ENCODE measurements at places on chromosomes 16 and 17. TPM values are rescaled to one million over a fixed set of nuclear protein-coding genes. Genes with fewer than 3 reads are reported as not detected.

- DNase-seq, result no peak
These were observed 30.5 kb downstream of the CACNG4 start for GRCh38 chr17:66994930-66995535.

DNA sequence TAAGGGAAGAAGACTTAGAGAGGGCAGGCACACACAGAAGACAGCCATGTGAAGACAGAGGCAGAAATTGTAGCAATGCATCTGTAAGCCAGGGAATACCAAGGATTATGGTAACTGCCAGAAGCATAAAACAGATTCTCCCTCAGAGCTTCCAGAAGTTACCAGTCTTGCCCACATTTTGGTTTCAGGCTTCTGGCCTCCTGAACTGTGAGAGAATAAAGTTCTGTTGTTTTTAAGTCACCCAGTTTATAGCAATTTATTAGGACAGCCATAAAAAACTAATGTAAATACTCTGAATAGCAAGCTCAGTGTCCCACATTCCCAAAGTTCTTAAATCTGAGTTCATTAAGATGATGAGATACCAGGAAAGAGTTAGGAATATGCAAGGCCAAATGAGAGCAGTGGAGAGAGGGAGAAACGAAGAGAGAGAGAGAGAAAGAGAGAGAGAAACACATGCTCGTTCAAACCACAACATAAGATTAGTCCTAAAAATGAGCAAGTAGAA lies 123.4 kb downstream of the HS3ST3A1 start:
- DNase-seq, result no peak

- no peak for DNase-seq
These were observed 36.1 kb upstream of the MRC2 start for GRCh38 chr17:62591333-62591732.

DNA sequence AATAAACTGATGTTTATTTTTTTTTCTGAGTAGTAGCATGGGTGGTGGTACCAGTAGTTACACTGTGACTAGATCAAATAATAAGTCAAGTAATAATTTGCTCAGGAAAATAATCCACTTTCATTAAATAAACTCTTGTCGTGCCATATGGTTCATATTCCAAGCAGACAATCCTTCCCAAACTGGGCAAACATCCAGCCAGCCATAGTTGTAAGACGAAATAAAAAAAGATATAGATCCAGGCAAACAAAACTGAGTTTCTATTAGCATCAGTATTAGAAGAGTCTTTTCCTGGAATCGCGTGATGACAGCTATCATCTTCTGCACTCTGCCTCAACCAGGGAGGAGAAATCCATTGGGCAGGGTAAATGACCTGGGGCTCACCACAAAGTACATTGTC lies 508.4 kb upstream of the GOT2 start:
- DNase-seq, result no peak

GRCh38 chr17:69528035-69528434 lies 113.5 kb downstream of the MAP2K6 start:
- DNase-seq, result no peak

DNA sequence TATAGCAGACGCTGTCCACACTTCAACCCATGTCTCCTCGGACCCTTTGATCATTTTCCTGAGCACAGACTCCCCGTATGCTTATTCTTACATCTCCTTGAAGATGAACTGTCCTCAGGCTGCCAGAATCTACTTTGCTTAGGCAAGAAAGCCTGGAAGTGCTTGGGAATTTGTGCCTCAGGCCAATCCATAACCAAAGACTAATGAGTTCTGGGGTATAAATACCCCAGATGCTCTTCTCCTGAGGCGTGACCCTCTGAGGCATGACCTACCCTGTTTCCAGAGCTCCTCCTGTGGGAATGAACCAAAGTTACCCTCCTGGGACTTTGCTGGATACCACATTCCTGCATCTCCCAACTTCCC lies 10.1 kb upstream of the TEKT3 start:
- no peak for DNase-seq

GRCh38 chr16:89475144-89475543 lies 15.2 kb downstream of the ANKRD11 start:
- no peak for DNase-seq

DNA sequence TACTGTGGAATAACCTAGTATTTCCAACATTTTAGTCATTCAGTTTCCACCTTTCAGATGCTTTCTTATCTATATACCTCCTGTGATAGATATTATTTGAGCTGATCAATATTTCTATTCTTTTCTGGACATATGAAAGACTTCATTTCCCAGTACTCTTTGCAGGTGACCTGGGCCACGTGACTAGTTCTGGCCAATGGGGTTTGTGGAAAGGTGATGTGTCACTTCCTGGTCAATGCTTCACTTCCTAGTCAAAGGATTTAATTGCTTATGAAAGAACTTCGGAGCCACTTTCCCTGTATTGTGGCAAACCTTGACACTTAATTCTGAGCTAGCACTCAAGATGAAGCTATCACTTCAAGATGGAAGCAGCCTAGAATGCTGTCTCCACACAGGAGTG lies 248.9 kb upstream of the FOXF1 start:
- DNase-seq, result no peak

GRCh38 chr16:54627616-54628015 lies 303.0 kb upstream of the IRX5 start:
- DNase-seq, result no peak

DNA sequence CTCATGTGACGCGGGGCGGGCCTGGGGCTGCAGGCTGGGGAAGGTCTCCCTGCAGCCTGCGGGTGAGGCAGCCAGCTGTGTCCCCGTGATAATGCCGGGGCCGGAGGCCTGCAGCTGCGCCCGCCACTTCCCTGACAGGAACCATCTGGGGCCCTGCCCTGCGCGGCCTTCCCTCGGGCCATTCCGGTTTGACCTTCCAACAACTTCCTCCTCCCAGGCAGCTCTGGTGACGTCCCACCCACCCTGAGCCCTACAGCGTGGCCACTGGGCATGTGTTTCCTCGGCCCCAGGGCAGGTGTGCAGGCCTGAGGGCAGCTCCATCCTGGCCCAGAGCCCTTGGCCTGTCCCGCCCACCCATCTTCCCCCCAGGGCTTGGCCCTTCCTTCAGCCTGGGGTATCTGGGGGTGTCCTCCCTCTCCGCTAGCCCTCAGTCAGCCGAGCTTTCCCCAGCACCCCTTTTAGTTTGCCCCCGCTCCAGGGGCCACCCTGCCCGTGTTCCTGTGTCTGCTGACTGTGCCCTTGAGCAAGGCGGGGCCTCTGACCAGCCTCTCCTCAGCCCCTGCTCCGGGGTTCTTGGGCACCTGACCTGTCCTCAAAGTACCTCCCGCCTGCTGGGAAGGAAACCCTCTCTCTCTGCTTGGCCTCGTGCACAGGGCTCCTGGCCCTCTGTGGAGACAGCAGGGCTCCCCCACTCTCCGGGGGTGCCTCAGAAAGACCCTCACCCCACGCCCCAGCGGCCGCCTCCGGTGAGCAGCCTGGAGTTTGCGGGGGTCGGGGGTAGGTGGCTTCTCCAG lies at the start of gene CBFA2T3:
TSS of gene CBFA2T3 (minus strand) at position 190 of the 794 bp plus-strand sequence. CDS start 400 bp downstream, outside the sequence.
- peak; percentile 30 for DNase-seq

DNA sequence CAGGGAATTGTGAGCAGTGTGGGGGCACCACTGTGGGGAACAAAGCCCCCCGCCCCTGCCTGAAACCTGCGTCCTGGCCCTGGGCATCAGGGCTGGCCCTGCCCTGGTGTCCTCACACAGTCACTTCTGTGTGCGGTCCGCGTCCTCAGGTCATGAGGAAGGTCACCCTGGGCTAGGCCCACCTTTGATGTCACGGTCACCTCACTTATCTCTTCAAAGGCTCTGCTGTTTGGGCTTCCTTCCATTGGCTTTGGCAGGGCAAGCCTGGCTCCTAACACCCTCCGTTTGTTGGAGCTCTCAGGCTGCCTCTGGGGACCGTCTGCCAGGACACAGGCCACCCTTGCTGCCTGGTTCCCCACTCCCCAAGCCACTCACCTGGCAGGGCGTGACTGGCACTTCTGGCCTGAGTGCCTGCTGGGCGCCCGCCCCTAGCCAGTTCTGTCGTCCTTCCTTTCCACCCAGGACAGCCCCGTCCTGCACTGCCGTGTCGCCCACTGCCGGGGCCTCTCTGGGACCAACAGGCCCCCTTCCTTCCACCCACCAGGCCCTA lies 8.8 kb downstream of the CENPX start:
- no peak for DNase-seq

The TEX19 gene
- total RNA-seq, result not detected

The ACAP1 gene
- 3.4 TPM for total RNA-seq

The GPR142 gene
- not detected for total RNA-seq

The NACA2 gene
- total RNA-seq, result not detected

Data from breast epithelium (tissue), 4 donors.